Tibial nerve (tissue), 4 donors: ENCODE measurements at places on chromosomes 1 and 21. TPM values are rescaled to one million over a fixed set of nuclear protein-coding genes. Genes with fewer than 3 reads are reported as not detected.

- DNase-seq = no peak
Measured at GRCh38 chr1:118396829-118397495, 211.9 kb upstream of the SPAG17 start.

CRNN gene
- total RNA-seq = not detected

S100A7 gene
- total RNA-seq = 22.9 TPM

DNA sequence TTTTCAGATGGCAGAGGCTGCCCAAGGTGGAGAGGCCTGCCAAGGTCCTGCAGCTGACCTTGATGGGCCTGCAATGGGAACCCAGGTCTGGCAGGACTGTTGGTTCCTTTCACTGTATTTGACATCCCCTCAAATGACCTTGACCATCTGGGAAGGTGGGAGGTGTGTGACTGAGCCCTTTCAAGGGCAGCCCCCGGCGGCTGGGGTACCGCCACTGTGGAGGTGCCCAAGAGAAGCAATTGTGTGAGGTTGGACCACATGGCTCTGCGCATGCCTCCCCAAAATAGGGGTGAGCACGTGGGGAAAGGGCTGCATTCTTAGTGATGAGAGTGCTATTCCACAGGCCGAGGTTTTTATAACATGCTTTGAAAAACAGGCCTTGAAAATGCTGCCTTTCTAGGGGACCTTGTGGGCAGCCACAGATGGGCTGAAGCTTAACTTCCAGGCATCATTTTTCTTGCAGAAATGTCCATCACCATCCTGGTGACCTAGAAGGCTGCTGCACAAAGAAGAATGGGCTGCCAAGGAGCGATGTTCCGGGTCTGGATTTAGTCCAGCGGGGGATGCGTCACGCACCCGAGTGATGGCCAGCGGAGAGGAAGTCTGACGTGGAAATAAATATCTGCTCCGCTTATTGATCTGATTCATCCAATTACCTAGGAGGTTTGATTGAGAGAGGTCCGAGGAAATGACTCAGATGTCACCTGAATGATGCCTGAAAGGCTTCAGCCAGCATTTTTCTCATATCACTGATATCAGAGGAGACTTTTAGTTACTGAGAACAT is 16.5 kb upstream of the UTS2 start:
- no peak for DNase-seq

DNA sequence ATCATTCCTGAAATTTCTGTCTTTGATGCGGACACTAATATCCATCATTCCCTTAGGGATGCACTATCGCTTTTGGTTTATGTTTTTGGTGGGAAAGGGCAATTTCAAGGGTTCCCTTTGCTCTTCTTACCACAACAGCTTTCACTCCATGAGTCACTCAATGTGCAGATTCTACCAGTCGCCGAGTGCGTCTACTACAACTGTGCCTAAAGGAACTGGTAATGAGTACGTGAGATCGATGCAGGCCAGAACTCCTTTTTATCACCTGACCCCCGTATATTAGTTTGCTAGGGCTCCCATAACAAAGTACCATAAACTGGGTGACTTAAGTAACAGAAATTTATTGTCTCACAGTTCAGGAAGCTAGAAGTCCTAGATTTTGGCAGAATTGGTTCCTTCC is 27.5 kb upstream of the TMEM54 start:
- DNase-seq = no peak

- no peak for DNase-seq
Measured at GRCh38 chr1:89822109-89822962, 1.5 kb downstream of the LRRC8D start.

DNA sequence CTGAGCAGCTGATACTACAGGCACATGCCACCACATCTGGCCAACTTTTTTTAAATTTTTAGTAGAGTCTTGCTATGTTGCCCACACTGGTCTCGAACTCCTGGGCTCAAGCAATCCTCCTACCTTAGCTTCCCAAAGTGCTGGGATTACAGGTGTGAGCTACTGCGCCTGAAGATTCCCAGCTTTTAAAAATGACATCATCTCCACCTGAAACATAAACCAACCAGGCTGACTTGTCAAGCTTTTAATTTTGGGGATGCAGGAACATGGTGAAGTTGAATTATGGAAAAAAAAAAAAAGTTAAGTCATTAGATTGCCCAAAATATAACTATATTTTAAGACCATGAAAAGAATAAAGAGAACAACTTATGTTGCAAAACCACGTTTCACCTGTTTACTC is 186.3 kb upstream of the DMRTA2 start:
- DNase-seq = no peak

CA6 gene
- not detected for total RNA-seq

TYW3 gene
- 14.6 TPM for total RNA-seq

- DNase-seq = no peak
Measured at GRCh38 chr1:111842411-111842810, 86.7 kb downstream of the DDX20 start.

DNA sequence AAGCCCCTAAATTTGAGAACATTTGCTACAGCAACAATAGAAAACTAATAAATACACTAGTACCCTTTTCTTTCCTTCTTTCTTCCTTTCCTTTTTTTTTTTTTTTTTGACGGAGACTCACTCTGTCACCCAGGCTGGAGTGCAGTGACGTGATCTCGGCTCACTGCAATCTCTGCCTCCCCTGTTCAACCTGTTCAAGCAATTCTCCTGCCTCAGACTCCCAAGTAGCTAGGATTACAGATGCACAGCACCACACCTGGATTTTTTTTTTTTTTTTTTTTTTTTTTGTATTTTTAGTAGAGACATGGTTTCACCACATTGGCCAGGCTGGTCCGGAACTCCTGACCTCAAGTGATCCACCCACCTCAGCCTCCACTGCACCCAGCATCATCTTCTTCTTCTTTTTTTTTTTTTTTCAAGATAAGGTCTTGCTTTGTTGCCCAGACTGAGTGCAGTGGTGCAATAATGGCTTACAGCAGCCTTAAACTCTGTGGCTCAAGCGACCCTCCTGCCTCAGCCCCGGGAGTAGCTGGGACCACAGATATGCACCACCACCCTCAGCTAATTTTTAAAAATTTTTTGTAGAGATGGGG is 19.6 kb upstream of the CBR3 start:
- DNase-seq = no peak

TMEM125 gene
- total RNA-seq = 0.20 TPM

DNA sequence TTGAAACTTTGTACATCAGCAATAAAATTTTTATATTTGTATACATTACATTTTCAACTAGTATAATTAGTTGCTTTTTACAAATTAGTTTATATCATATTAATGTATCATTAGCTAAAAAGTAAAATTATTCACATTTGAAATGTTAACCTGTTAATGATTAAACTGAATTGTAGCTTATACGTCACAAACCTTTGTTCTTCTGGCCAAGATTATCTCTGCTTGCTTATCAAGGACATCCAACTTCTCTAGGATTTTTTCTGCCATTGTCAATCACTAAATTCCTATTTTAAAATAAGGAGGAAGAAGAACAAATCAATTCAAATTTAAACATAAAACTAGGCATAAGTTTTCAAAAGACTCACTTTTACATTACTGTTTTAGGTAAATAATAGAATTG is 7.8 kb downstream of the C1orf141 start:
- DNase-seq = no peak

- no peak for DNase-seq
Measured at GRCh38 chr1:116334868-116335635, 38.0 kb upstream of the ATP1A1 start.

CLEC20A gene
- not detected for total RNA-seq

- DNase-seq = no peak
Measured at GRCh38 chr1:39098546-39099250, 72.5 kb downstream of the NDUFS5 start.

- no peak for DNase-seq
Measured at GRCh38 chr21:31473685-31474345, 129.8 kb upstream of the TIAM1 start.

- no peak for DNase-seq
Measured at GRCh38 chr1:72007312-72007711, 275.0 kb downstream of the NEGR1 start.

GRCh38 chr1:231629132-231629531 is 2.5 kb downstream of the DISC1 start:
- peak; percentile 49 for DNase-seq

FAM72D gene
- 0.21 TPM for total RNA-seq

GRCh38 chr1:225699336-225699735 is 46.4 kb upstream of the ENAH start:
- DNase-seq = no peak

- no peak for DNase-seq
Measured at GRCh38 chr1:174531751-174532150, 84.0 kb downstream of the GPR52 start.

DNA sequence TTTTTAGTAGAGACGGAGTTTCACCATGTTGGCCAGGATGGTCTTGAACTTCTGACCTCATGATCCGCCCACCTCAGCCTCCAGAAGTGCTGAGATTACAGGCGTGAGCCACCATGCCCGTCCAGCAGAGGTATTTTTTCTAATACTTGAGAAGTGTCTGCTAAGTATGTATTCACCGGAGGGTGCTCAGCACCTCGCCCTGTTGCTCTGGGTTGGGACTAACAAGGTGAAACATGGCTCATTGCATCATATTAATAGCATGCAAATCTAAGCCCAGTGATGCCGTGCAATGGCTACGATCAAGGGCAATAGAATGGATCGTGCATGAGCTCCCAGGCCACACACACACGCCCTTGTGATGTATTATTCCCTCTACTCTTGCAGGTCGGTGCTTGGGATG is 68.7 kb downstream of the PDE9A start:
- DNase-seq = no peak

DNA sequence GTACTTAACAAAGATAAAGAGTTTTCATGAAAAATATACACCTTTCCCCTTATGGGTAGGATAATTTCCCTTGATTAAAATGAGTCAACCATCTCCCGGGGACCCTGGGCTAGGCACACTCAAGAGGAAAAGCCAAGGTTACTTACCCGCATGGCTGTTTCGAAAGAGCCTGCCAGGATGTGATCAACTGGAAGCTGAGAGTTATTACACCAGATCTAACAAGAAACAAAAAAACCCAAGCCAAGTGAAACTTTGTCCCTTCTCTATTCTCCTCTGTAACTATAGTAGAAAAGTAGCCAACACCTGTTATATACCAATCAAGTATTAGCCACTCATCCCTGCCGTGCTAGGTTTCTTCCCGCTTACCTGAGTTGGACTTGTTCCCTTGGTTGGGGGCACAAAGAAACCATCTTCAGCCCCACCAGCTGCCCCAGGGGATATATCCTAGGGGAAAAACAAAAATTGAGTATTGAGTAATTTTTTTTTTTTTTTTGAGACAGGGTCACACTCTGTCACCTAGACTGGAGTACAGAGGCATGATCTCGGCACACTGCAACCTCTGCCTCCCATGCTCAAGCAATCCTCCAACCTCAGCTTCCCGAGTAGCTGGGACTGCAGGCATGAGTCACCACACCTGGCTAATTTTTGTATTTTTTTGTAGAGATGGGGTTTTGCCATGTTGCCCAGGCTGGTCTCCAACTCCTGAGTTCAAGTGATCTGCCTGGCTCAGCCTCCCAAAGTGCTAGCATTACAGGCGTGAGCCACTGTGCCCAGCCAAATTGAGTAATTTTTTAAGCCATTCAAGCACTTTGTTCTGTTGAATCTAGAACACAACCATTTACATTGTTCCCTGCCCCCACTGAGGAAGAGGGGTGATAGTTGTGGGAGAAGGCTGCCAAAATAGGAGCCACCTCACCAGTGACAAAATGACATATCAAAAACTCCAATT is 8.4 kb upstream of the PEX19 start:
- no peak for DNase-seq

DNA sequence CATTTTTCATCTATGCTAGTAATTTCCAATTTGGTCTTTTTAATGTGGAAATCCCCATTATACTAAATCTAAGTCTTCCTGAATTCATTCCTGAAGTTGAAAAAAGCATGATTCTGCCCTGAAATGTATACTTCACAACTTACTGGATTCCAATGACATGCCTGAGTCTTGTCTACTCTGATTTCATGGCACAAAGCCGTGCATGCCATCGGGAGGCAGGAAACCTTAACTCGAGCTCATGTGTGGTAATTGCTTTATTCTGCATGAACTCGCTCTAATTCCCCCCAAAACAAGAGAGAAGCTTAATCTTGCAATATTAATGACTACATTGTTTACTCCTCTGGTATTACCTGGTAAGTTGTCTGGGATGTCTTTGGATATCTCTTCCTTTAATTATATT is 39.6 kb upstream of the PBX1 start:
- DNase-seq = no peak

NAV1 gene
- total RNA-seq = 35.6 TPM

DNA sequence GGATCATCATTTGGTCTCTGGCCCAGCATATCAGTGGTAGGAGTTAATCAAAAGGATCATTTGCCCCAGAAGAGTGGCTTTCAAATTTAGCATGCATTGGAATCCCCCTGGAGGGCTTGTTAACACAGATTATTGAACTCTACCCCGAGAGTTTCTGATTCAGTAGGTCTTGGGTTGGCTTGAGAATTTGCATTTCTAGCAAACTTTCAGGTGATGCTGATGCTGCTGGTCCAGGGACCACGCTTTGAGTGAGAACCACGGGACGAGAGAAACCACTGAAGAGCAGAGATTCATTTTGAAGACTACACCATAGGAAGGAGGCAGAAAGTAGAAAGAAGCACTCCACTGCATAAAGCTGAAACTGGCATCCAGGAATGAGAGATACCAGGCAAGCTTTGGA is 81.3 kb upstream of the DUSP10 start:
- DNase-seq = no peak

DNA sequence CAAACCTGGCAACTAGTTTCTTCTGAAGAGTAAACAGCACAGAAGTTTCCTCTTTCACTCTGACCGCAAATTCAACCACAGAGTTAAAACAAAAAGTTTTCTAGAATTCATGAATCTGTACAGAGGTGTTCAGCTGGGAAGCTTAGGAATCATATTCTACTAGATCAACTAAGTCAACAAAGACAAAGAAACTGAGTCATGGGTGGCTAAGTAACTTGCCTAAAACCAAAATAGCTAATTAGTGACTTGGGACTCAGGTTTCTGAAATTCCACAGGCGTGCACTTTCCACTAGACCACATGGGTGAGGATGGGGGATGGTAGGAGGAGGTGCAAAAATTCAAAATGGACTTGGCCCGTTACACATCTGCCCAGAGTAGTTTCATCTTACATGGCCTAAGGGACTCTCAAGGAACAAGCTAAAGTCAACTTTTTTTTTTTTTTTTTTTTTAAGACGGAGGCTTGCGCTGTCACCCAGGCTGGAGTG is 25.8 kb downstream of the PTPN14 start:
- no peak for DNase-seq
